T follicular helper cell (primary cell): ENCODE measurements at places on chromosomes 5 and 9.
A peak's percentile ranks its signal among the peaks of the same experiment; 100 is the strongest.

GRCh38 chr9:83019246-83019645 is 43.7 kb downstream of the RASEF start:
- no peak for DNase-seq

DNA sequence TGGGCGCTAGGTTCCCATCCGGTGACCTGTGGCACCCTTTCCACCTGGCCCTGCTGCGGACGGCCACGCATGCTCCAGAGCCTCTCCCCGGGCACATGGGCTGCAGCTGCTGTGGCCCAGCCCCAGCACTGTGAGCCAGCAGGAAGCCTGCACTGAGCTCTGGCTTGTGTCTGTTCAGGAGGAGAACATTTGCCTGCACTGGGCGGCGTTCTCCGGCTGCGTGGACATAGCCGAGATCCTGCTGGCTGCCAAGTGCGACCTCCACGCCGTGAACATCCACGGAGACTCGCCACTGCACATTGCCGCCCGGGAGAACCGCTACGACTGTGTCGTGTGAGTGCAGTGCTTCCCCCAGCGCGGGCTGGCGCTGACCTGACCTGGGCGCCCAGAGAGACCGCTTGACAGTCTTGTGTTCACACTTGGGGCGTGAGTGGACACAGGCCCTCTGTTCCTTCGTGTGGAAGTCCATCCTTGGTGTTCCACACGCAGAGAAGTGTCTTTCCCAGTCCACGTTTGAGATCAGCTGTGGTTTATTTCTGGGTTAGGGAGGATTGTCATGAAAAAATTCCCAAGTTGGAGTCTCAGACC is 66.2 kb upstream of the CACNA1B start:
- no peak for DNase-seq

GRCh38 chr9:93315960-93316359 is 132.0 kb downstream of the WNK2 start:
- no peak for DNase-seq

DNA sequence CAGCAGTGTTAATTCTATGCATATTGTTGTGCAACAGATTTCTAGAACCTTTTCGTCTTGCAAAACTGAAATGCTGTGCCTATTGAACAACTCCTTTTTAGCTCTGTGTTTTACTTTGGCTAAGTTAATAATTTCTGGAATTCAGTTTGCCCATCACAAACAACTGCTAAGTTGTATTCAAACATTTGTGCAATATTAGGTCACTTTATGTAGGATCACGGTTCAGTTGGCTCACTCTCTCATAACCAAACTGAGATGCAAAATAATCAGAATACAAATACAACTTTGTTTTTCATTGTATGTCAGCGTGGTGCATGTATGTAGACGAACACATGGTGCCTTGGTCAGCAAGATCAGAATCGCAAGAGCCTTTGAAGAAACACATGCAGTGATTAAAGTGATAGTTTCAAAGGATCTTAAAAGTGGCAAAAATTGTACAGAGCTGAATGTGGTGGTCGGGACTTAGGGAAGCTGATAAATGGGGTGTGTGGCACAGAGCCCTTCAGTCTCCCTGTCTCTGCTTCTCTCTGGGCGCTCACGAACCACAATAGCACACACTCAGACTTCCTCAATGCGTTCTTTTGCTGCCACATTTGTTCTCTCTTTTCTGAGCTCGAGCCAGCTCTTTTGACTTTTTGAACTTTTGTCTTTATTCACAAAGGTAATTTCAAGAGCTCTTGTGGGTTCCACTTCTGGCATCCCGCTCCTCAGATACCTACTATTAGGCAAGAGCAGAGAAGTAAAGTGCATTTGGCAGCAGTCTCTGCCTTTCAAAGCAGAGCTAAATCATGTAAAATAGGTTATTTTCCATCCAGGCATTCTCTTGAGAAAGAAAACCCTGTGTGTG is 112.4 kb upstream of the CTSL start:
- no peak for DNase-seq

- DNase-seq: peak; percentile 7
Measured at GRCh38 chr5:56328753-56329560, 95.8 kb upstream of the ANKRD55 start.

- DNase-seq: no peak
Measured at GRCh38 chr9:110986529-110986928, 51.7 kb downstream of the LPAR1 start.

DNA sequence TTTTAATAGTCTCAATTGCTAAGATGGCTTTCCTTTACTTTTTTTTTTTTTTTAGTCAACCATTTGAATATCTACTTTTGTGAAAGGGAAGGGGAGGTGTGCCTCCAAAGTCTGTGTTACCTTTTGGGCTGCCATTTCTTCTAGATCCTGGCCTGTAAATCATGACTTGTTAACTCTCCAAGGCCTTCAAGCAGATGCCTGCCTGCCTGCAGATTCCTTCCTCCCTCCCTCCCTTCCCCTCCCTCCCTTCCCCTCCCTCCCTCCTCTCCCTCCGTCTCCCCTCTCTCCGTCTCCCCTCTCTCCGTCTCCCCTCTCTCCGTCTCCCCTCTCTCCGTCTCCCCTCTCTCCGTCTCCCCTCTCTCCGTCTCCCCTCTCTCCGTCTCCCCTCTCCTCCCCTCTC is 73.1 kb downstream of the COMMD10 start:
- no peak for DNase-seq

GRCh38 chr9:88425538-88425950 is 37.3 kb downstream of the SPIN1 start:
- DNase-seq: no peak

- DNase-seq: no peak
Measured at GRCh38 chr5:141783005-141783946, 94.9 kb downstream of the PCDH1 start.

- no peak for DNase-seq
Measured at GRCh38 chr5:108481355-108481931, 99.5 kb upstream of the FBXL17 start.

DNA sequence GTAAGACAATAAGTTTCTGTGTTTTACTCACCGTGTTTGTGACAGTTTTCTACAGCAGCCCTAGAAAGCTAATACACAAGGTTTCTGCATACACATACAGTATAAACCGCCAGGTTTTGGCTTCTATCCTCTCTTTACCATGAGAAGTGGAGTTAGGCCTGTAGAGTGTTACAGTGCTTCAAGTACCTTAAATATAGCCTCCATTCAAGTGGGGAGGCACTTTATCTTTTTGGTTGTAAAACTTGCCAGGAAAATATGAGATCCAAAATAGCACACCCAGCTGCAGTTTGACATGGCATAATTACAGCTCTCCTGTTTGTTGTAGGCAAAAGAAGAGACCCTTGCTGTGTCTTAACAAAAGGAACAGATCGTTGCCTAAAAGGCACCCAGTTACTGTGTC is 90.3 kb upstream of the PTPN3 start:
- DNase-seq: no peak

DNA sequence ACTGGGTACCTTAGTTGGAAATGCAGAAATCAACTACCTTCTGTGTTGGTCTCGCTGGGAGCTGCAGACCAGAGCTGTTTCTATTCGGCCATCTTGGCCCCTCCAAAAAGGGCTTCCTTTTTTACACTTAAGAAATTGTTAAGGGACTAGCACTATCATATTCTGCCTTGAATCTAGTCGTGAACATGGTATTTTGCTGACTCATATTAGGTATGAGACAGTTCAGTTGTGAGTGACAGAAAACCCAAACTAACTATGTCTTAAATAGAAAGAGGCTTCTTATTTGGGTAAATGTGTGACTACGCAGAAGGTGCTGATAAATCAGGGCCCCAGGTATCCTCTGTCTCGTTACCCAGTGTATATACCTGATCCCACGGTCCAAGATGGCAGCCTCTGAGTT is 298.2 kb downstream of the EDIL3 start:
- DNase-seq: no peak

- no peak for DNase-seq
Measured at GRCh38 chr9:135794361-135794885, 92.4 kb downstream of the KCNT1 start.

DNA sequence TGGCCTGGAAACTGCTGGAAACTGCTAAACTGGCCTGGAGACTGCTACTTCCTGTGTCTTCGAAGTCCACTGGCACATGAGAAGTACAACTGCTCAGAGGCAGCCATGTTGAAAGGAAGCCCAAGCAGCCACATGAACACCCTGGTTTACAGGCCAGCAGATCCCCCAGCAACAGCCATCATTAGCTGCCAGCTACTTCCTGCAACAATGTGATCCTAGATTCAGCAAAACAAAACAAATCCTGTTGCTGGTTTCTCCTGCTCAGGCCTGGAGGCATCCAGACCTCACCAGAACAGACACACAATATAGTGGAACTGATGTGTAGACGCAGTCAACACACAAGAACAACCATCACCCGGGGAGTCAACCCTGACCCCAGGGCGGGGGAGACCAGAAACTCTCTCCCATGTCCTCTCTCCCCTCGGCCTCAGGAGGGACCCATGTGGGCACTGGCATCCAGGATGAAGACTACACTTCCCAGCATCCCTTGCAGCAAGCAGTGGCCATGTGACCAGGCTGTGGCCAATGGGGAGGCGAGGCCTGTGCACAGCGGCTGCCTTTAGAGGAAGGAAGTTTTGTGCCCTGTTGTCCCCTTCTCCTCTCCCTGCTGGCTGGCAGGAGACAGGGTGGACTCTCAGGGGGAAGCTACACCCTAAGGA is 9.2 kb upstream of the LCN15 start:
- no peak for DNase-seq

- DNase-seq: no peak
Measured at GRCh38 chr5:102873379-102873932, 118.4 kb downstream of the PAM start.

- DNase-seq: no peak
Measured at GRCh38 chr5:110478895-110479294, 247.6 kb downstream of the TMEM232 start.

GRCh38 chr5:170363671-170364070 is 25.5 kb downstream of the KCNMB1 start:
- no peak for DNase-seq

GRCh38 chr5:21774281-21774680 is 1078.9 kb downstream of the CDH12 start:
- DNase-seq: no peak

- DNase-seq: no peak
Measured at GRCh38 chr5:135986891-135987401, 32.2 kb upstream of the LECT2 start.

GRCh38 chr5:14081791-14082190 is 61.4 kb upstream of the TRIO start:
- no peak for DNase-seq

- DNase-seq: no peak
Measured at GRCh38 chr9:97475059-97475458, 26.4 kb upstream of the TMOD1 start.

GRCh38 chr5:137753691-137754187 is 424 bp downstream of the HNRNPA0 start:
- DNase-seq: peak; percentile 26

DNA sequence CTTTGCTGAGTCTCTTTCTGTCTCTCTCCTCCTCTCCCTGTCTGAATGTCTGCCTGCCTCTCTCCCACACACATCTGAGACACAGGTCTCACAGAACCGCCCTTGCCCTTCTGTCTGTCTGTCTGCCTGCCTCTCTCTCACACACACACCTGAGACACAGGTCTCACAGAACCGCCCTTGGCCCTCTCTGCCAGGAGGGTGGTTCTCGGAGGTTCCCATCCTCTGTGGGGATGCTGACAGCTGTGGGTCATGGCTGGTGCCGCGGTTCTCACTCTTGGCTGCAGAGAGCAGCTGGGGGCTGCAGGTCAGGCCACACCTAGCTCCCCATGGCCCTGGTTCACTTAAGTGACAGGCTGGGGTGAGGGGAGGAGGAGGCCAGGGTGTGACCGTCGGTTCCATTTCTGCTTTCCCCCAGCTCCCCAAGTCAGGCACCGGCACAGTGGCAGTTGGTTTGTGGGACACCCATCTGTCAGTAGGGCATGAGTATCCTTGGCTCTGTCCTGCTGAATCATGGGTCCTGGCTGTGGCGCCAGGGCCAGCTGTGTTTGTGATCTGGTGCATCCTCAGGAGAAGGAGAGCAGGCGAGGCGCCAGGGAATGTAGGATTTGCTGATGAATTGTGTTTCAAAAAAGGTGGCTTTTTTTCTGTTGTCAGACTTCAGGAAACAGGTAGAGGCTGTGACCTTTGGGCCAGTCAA is 42.3 kb upstream of the CLPTM1L start:
- no peak for DNase-seq

GRCh38 chr5:124755041-124755440 is 8.6 kb upstream of the ZNF608 start:
- DNase-seq: no peak

- DNase-seq: no peak
Measured at GRCh38 chr5:111680737-111681413, 76.1 kb downstream of the NREP start.
